ENCODE measurements at places on chromosomes 7 and 10.

GRCh38 chr10:130009228-130009627, 45.2 kb upstream of the EBF3 start:
- DNase-seq = no peak

DNA sequence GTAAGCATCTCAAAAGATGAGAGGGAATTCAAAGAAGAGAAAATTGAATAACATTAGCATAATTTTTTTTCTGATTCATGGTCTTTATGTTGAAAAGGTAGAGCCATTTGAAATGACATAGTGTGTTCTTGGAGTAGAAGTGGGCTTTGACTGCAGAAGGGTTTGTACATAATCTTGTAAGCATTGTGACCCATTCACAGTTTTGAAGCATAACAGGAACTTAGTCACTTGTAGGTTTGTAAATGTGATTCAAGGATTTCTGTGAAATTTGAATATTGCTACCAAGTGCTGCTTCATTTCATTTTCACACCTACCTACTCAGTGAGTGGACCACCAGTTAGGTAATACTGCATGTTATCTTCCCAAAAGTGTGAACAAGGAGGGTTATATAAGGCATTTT, 68.6 kb downstream of the PON1 start:
- DNase-seq = no peak

DNA sequence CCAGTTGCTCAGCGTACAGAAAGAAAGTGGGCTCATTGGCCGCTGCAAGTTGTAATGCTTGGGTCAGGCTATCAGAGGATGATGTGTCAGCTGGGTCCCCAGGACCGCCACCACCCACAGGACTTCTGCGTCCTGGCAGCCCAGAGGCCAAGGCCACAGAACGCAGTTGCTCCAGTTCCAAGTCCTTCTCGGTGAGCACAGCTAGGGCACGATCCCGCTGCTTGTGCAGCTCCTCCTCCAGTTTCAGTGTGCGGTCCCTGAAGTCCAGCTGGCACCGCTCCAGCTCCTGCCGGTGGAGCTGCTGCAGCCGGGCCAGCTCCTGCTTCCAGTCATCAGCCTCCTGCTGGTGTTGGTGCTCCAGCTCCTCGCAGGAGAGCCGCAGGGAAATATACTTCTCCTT, 3.0 kb downstream of the GCC1 start:
- DNase-seq = no peak

- no peak for DNase-seq
Measured at GRCh38 chr10:71971311-71971731, 7.1 kb downstream of the CHST3 start.

GRCh38 chr7:64870656-64871055, 32.4 kb upstream of the ZNF273 start:
- no peak for DNase-seq

DNA sequence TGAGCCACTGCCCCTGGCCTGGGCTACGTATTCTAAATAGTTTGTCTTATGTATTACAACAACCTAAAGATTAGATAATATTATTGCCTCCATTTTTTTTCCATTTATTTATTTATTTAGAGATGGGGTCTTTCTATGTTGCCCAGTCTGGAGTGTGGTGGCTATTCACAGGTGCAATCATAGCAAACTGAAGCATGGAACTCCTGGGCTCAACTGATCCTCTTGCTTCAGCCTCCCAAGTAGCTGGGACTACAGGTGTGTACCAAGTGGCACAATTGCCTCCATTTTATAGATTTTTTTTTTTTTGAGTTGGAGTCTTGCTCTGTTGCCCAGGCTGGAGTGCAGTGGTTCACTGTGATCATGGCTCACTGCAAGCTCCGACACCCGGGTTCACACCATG, 6.5 kb upstream of the TRA2A start:
- no peak for DNase-seq

DNA sequence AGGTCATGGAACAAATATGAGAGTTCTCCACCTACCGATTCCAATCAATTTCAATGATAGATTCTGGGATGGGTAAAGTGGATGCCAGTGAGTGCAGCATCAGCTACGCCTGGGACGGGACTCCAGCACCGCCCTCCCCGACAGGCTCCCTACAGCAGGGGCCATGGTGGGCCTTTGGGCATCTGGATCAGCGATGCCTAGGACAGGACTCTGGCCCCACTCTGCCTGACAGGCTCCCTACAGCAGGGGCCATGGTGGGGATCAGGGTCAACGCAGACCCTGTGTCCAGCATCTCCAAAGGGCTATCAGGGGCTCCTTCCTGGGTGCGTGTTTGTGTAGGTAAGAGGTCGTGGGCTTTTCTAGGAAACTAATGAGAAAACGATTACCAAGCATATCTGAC, 111.2 kb upstream of the TCERG1L start:
- DNase-seq = no peak

GRCh38 chr10:117248750-117249465, 8.0 kb downstream of the SLC18A2 start:
- DNase-seq = no peak

- DNase-seq = no peak
Measured at GRCh38 chr10:122557516-122557915, 3.0 kb upstream of the DMBT1 start.

DNA sequence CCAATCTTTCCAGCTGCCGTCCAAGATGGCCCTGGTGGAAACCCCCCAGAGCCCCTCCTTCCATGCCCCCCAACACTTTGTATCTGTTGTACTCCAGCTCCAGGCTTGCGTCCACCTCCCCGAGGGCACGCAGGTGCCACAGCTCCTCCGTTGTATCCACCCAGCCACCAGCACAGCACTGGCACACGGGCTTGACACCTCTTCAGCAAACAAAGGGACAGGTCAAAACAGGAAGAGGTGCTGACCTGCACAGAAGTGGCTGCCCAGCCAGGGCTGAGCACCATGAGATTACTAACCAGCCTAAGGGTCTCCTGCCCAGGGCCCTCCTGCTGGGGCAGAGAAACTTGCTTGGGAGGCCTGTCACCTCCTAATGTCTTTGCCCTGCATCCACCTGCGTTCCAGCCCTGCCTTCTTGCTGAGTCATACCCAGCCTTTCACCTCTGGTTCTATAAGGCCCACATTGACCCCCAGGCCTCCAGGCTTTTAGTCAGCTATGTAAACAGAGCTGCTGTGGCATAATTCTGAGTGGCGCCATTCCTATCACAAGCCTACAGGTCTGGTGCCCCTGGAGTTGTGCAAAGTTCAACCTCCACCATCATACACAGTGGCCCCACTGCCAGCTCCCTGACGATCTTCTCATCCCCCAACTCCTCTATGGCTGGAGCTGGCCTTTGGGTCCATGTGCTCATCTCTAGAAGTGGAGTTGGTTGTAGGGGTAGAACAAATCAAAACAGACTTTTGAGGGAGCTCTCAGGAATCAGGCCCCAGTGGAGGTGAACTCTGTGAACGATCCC, 20.9 kb downstream of the SLC29A3 start:
- no peak for DNase-seq

DNA sequence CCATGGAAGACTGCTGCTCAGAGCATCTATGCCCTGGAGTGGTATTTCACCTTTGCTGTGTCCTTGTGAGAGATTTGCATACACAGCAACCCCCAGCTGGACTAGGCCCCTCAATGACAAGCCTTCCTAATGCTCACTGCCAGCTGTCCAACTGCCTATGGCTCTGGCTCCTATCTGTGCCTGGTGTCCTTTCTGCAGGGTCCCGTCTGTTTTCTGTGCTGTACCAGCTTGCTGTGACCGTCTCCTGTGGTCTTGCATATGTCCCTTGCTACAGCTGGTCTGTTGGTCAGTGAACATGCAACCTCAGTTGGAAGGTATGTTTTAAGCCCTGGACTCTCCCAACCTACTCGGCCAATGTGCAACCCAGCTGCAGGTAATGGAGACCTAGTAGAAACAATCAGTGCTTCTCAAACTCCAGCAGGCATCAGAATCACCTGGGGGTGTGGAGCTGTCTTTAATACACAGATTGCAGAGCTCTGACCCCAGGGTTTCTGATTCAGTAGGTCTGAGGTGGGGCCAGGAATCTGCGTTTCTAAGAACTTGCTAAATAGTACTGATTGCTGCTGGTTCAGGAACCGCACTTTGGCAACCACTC, 306.4 kb upstream of the ZNF32 start:
- no peak for DNase-seq

DNA sequence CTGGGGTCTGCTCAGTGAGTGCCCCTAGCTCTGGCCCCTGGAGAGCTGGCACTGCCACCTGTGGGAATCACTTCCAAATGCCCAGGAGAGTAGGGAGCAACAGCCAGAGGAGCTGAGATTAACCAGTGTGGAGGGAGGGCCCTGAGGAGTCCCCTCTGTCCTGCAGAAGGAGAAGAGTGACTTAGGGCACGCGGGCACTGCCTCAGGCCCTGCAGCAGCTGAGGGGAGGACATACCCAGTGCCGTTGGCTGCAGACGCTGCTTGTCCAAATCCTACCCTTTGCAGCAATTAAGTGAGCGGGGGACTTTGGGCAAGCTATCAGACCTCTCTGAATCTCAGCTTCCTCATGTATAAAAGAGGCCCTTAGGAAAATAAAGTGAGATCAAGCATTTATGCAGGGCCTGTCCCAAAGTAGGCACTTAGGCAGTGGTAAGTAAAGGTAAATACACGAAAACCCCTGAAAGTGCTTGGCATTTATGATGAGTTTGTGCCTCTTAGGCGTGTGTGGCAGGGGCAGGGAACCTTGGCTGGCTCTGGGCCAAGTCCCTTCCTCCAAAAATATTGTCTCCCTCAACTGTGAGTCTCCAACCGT, 16.9 kb downstream of the PRF1 start:
- DNase-seq = no peak

- no peak for DNase-seq
Measured at GRCh38 chr7:87960239-87960638, 26.2 kb downstream of the ADAM22 start.

DNA sequence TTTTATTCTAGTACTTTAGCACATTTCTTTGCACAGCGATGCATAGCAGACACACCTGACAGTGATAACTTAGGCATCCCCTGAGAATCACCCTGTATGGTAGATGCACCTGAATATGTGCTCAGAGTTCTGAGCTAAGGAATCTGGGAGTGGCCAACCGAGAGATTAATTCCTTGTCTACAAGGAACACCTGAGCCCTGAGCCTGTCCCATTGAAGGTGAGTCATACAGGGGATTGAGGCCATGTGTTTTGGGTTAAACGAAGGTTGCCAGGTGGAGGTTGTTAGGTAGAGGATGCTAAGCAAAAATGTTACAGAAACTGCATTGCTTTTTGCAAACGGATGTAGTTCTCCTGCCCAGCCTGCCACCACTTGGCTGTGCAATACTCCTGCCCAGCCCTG, 128.9 kb downstream of the AMPH start:
- DNase-seq = no peak

- DNase-seq = peak; percentile 57
Measured at GRCh38 chr10:30059209-30060107, at the start of gene JCAD. JCAD (minus strand) TSS chr10:30059586; CDS start chr10:30047812, 11,774 bp downstream.

DNA sequence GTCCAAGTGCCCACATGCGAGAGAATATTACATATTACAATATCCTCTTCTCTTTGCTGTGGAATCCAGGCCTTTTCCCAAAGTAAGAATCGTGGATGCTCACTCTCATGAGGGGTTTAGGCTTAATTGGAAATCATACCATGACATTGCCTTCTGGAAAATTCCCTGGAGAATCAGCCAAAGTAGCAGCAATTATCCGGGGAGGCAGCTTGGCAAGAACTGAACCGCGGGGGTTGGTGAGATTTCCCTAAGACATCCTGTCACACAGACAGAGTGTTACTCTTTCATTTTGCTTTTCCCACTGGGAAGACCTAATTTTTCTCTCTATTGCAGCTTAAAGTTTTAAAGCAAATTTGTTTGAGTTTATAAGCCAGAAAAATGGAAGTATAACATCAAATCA, 463.6 kb upstream of the DPP6 start:
- DNase-seq = no peak

DNA sequence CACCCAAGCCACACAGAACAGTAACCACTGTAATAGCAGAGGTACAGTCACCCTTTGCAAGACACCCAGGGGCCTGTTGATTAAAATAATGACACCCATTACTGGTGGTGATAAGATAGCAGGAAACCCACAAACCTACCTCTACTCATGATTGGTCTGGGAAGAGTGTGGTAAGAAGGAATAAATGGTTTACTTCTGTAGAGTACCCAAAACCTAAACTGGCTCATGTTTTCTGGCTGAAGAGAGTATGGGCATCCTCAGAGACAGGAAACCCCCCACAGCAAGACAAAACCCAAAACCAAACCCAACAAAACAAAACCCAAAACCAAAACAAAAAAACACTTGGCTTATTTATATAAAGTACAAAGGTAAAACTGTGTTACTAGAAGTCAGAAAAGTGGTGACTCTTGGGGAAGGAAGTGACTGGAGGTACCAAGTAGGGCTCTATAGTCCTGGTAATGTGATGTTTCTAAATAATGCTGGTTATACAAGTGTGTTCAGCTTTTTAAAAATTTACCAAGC, 15.5 kb upstream of the DNAJB12 start:
- DNase-seq = no peak

GRCh38 chr7:69564454-69565417, 33.5 kb upstream of the AUTS2 start:
- DNase-seq = no peak

- peak; percentile 4 for DNase-seq
Measured at GRCh38 chr10:32149252-32149955, 93.2 kb upstream of the KIF5B start.

- DNase-seq = no peak
Measured at GRCh38 chr7:151320263-151320845, 21.3 kb upstream of the NUB1 start.

GRCh38 chr10:6478722-6479121, 101.4 kb downstream of the PRKCQ start:
- DNase-seq = no peak

DNA sequence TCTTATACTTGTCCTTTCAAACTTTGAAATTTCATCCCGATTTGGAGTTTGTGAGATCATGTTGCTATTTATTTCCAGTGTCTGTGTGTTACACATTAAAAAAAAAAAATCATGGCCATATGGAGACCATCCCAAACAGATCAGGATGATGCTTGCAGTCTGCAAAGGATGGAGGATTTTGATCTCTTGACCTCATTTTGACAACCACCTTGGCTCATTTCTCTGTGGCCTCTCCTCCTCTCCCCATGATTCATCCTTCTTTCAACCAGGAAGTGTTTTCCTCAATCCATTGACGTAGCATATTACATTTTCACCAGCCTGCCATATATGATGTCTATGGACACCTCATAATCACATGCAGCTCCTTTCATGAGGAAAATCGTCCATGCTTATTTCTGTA, 68.9 kb upstream of the INSYN2A start:
- no peak for DNase-seq

GRCh38 chr10:69343905-69344304, 65.6 kb downstream of the HK1 start:
- no peak for DNase-seq

DNA sequence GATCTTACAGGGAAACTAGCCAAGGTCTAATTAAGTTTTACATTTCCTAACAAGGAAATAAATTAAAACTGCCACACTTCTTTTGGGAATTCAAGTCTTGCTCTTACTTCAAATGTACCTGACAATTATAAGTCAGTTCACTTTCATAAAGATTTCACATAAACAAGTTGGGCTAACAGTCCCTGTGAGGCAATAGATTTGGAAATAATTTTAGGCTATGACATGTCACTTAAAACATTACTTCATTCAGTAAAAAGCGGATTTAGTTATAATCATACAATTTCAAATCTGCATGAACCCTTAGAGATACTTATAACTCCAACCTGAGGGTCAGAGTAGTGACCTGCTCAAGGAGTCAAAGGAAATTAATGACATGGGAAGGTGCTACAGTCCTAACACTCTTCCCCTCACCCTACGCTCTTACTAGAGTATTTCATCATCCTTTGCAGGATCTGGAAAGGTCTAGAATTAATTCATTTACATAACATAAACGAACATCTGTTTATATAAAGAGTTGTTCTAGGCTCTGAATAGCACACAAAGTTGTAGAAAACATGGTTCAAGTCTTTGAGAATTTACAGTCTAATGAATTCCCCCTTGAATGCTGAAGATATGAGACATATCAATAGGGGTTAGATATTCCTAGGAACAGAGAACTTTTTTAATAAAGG, 32.3 kb upstream of the DNAJB12 start:
- DNase-seq = no peak
